ENCODE measurements at places on chromosomes 4 and X. TPM values are rescaled to one million over a fixed set of nuclear protein-coding genes. Genes with fewer than 3 reads are reported as not detected.
A peak's percentile ranks its signal among the peaks of the same experiment; 100 is the strongest.

The SMIM9 gene
- not detected for total RNA-seq

- no peak for DNase-seq
Observed at GRCh38 chrX:82676386-82676785, 831.7 kb upstream of the POU3F4 start.

The TKTL1 gene
- under 0.01 TPM for total RNA-seq

DNA sequence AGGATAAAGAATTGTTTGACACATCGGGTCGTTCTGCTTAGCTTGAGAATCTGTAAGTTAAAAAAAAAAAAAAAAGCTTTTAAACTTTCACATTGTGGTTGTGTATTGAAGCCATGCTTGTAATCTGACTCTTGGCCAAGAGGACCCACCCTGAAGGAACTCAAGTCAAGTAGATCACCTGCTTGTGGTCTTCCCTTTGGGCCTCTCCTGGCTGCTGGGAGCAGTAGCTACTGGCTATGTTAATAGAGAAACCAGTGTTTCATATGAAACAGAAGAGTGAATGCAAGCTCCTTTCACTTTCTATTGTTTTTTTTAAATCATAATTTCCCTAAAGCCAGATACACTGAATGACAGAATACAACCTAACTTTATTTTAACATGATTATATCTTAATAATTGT is 402.4 kb upstream of the NDST4 start:
- no peak for DNase-seq

The ODAPH gene
- not detected for total RNA-seq

GRCh38 chr4:5863461-5864113 is 29.3 kb downstream of the CRMP1 start:
- no peak for DNase-seq

DNA sequence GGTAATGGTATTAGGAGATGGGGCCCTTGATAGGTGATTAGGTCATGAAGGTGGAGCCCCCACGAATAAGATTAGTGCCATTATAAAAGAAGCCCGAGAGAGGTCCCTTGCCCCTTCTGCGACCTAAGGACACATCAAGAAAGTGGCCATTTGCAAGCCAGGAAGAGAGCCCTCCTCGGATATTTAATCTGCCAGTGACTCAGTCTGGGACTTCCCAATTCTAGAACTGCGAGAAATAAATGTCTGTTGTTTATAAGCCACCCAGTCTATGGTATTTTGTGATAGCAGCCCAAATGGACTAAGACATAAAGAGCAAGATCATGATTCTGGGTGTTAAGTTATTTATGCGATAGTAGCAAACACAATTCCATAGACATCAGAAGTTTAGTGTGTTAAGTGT is 192.2 kb downstream of the LDB2 start:
- no peak for DNase-seq

The SNCA gene
- total RNA-seq, result 0.50 TPM

- DNase-seq, result no peak
Observed at GRCh38 chr4:127988638-127989037, 23.4 kb downstream of the ABHD18 start.

The ZNF141 gene
- total RNA-seq, result 15.4 TPM

GRCh38 chr4:4439782-4440181 is 52.9 kb downstream of the NSG1 start:
- DNase-seq, result no peak

DNA sequence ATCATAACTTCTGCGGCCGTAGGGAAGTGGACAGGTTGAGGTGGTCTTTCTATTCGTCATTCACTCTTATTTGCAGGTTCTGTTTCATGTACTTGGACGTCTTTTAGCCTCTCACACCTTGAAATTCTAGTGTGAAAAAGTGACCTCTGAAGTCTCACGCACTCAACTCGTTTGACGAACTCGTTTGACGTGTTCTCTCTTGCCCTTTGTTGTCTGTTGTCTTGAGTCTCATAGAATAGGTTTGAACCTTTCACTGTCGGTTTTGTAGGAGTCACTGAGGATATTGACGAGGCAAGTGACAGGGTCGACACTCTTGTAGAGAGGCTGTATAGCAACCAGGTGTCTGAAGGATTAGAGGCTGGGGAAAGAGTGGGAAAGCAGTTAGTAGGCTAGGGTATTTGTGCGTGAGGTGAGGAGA is 1.1 kb upstream of the PGRMC2 start:
- DNase-seq, result no peak

- no peak for DNase-seq
Observed at GRCh38 chrX:118594697-118595420, 99.2 kb downstream of the DOCK11 start.

GRCh38 chr4:19993242-19993641 is 258.5 kb upstream of the SLIT2 start:
- DNase-seq, result no peak

The CXCL13 gene
- total RNA-seq, result 1.2 TPM

- DNase-seq, result no peak
Observed at GRCh38 chr4:150224896-150225591, 146.8 kb downstream of the DCLK2 start.

DNA sequence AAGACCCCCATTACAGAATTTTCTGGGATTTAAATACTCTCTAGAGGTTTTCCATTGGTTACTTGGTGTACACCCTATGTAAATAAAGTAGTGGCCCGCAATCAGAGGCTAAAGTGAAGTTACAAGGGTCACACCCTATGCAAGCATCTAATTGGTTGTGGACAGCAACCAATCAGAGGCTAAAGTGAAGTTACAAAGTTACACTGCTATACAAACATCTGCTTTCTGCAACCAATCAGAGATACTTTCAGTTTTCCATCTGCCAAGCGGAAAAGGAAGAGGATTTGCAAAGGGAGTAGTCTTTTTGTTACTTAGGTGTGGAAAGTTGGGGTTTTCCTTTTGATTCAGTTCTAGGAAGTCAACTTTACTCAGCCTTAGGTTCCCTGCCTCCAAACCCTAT is 2.0 kb upstream of the ATRX start:
- DNase-seq, result no peak

The UGT8 gene
- total RNA-seq, result not detected

GRCh38 chr4:180156684-180157083 is 2086.5 kb upstream of the TENM3 start:
- DNase-seq, result no peak

The TCEAL7 gene
- total RNA-seq, result 1.1 TPM

The JCHAIN gene
- total RNA-seq, result 12.4 TPM

The SPP1 gene
- 25.9 TPM for total RNA-seq

The XAGE2 gene
- total RNA-seq, result not detected

DNA sequence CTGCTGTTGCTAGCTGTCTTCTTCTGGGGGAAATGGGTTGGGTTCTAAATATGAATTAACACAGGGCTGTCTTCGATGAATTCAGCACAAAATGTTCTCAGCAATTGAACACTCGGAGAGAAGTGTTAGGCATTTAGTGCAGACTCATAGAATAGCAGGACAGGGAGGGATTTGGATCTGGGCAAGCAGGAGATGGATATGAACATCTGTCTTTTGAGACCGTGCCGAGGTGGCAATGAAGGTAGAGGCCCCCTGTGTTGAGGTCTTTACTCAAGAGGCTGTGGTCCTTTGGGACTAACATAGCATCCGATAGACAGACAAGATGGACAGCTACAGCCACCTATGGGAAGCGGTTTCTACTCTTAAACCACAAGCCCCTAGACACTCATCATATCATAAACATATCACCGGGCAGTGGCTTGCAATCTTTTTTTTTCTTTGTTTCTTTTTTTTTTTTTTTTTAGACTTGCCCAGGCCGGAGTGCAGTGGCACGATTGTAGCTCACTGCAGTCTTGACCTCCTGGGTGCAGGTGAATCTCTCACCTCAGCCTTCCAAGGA is 6.7 kb downstream of the CD99 start:
- no peak for DNase-seq

DNA sequence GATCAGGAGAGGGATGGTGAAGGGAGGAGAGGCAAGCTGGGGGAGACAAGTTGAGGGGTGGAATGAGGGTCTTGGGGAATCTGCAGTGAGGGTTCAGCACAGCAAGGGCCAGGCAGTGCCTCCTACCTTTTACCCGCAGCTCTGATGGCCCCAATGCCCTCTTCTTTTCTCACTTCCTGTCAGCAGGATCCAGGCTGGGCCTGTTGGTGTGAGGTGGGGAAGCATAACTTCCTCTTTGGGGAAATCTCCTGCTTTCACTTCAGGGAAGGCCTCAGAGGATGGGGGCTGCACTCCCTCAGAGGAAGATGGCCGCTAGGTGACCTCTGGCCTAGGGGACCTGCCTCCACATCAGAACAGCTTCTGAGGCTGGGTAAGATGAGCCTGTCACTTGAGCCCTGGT is 36.5 kb downstream of the EFNB1 start:
- DNase-seq, result no peak

- no peak for DNase-seq
Observed at GRCh38 chrX:80306007-80306406, 114.2 kb upstream of the TENT5D start.

The DLG3 gene
- total RNA-seq, result 6.5 TPM

- DNase-seq, result no peak
Observed at GRCh38 chrX:82961129-82961528, 547.0 kb upstream of the POU3F4 start.

DNA sequence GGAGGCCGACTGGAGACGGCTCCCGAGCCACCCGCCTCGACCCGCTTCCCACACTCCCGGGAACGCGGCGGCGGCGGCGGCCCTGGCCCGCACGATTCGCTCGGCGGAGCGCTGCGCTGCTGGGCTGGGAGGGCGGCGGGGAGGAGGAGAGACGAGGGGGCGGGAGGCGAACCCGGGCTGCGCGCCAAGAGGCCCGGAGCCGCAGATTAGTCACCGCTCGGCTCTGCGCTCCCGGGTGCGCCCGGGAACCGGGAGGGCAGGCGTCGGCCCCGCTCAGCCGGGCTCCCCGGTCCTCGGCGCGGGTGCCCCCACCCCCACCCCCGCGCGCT is 11.2 kb upstream of the BCOR start:
- peak; percentile 76 for DNase-seq

GRCh38 chr4:68489338-68489737 is 42.1 kb downstream of the TMPRSS11E start:
- no peak for DNase-seq

The ZCCHC18 gene
- 0.25 TPM for total RNA-seq

The TMEM35A gene
- 0.08 TPM for total RNA-seq

- DNase-seq, result peak; percentile 79
Observed at GRCh38 chr4:156971676-156972378, at the start of gene PDGFC. TSS of gene PDGFC (minus strand) at chr4:156971799. CDS start at chr4:156970903, 896 bp downstream.

The PAGE2 gene
- total RNA-seq, result not detected

DNA sequence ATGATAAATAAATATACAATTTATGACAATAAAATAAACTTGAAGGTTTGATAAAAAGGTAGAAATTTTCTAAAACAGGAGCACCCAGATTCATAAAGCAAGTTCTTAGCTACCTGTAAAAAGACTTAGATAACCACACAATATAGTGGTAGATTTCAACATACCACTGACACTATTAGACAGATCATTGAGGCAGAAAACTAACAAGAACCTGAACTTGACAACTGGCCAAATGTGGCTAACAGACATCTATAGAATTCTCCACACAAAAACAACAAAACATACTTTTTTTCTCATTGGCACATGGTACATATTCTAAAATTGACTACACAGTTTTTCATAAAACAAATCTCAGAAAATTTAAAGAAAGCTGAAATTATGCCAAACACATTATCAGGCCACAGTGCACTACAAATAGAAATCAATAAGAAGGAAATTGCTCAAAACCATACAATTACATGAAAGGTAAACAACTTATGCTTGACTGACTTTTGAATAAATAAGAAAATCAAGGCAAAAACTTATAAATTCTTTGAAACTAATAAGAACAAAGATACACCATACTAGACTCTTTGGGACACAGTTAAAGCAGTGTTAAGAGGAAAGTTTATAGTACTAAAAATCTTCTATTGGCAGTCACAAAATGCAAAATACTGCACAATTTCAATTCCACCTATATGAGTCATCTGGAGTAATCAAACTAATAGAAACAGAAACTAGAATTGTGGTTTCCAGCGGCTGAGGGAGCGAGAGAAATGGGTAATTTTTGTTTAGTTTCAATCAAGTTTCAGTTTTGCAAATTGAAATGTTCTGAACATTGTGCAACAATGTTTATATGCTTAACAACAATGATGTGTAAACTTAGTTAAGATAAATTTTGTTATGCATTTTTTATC is 925.6 kb downstream of the SH3BGRL start:
- no peak for DNase-seq

The RNF212 gene
- total RNA-seq, result not detected

DNA sequence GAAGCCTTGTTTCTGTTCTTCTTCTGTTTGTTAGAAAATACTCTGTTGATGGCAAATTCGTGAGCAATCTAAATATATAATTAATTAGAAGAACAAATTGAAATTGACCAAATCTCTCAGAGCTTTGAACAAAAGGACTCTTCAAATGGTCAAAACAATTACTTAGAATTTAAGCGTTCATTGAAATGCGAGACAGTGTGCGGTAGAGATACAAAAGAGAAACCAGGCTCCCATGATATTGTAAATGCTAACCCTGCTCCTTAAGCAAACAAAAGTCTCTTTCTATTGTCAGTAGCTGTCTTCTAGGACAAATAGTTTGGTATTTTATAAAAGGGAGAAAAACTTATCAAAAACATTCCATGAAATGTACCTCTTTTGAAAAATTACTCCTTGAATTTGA is 453.4 kb upstream of the MAGEB2 start:
- DNase-seq, result no peak

GRCh38 chrX:1103360-1103759 is 109.1 kb downstream of the CRLF2 start:
- no peak for DNase-seq

The SLC4A4 gene
- 3.0 TPM for total RNA-seq

DNA sequence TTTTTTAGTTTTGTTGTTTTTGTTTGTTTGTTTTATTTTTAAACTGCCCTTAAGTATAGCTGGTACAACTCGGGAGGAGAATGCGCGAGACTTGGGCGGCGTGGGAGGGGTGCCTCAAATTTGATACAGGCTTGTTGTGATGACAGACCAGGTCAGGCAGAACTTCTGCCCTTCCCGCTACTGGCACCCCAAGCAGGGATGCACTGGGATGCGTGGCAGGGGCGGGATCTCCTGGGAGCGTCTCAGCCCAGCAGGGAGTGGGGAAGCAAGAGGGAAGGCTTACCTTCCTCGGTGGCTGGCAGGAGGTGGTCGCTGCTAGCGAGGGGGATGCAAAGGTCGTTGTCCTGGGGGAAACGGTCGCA is 851 bp downstream of the SFRP2 start:
- DNase-seq, result no peak

GRCh38 chrX:18964026-18964425 is 19.9 kb downstream of the PHKA2 start:
- DNase-seq, result no peak

DNA sequence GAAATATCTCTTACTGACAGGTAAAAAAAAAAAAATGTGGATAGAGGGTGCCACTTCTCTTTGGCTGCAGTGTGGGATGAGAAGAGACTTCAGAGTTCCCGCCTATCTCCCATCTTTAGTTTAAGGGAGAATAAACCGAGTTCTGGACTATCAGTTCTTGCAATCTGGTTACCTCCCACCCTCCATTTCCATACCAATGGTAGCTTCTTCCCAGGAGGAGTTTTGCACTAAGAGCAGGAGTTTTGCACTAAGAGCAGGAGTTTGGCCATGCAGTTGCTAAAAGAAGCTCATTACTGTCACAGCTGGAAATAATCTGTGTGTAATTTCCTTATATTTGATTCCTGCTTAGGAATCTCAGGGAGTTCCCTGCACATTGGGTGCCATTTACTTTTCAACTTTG is 10.8 kb upstream of the GUCY1B1 start:
- no peak for DNase-seq

- DNase-seq, result no peak
Observed at GRCh38 chr4:155999725-156000124, 46.1 kb upstream of the CTSO start.

GRCh38 chrX:3713225-3713936 is at the start of gene PRKX:
TSS of gene PRKX (minus strand) at chrX:3713649. CDS start at chrX:3713253, 396 bp downstream.
- peak; percentile 38 for DNase-seq

- no peak for DNase-seq
Observed at GRCh38 chr4:107774681-107775080, 50.1 kb upstream of the SGMS2 start.
